ENCODE measurements at places on chromosomes 6 and 20.

- no peak for DNase-seq
Measured at GRCh38 chr20:62646851-62647520, 4.7 kb downstream of the SLCO4A1 start.

- no peak for DNase-seq
Measured at GRCh38 chr20:1165521-1165920, 19.3 kb downstream of the TMEM74B start.

GRCh38 chr6:50965495-50965894, 146.8 kb downstream of the TFAP2B start:
- no peak for DNase-seq

- DNase-seq, result no peak
Measured at GRCh38 chr6:35370124-35370741, 27.9 kb downstream of the PPARD start.

- DNase-seq, result no peak
Measured at GRCh38 chr20:44748005-44748370, 2.3 kb downstream of the KCNK15 start.

- no peak for DNase-seq
Measured at GRCh38 chr6:143570147-143570853, 58.8 kb upstream of the FUCA2 start.

DNA sequence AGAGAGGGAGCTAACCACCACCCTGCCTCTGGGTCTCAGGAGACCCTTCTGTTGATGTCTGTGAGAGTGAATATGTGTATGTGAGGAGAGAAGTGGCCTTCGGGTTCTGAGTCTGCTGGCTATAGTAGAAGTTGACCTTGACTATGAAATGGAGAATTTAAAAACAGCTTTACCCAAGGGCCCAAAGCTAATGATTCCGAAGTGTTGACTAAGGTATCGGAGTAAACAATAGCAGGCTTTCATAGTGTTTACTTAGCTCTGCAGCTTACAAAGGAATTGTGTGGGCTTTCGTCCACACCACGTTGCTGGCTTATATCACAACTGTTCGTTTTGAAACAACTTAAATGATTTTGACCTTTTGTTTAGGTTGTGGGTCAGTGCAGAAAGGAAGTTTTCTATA, 126.5 kb upstream of the JAG1 start:
- no peak for DNase-seq

GRCh38 chr6:143963158-143963919, 44.7 kb downstream of the PLAGL1 start:
- DNase-seq, result no peak

GRCh38 chr6:48426636-48427035, 315.6 kb upstream of the PTCHD4 start:
- no peak for DNase-seq

DNA sequence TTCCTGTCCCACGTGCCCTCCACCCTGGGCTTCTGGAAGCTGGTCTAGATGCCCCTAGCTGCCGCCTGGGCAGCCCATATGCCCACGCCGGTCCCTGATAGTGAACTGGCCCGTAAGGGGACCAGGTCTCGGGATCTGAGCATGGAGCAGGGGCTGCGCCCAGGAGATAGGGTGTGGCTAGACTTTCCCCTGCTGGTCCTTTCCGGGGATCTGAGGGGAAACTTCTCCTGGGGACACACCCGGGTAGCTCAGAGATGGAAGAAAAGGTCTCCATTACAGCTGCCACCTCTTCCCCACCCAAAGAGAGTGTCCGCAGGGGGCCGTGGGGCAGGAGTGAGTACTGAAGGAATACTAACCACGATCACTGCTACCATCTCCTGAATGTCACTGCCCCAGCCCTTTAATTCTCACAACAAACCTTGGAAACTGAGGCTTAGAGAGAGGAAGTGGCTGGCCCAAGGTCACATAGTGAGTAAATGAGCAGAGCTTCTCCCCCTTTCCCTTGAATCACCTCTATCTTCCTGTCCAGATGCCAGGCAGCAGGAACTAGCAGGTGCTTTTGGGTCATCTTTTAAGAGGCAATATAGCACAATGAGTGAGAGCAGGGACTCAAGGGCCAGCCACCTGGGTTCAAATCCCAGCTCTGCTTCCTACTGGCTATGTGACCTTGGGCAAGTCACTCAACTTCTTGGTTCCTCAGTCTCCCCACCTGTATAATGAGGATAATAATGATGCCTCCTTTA, 11.8 kb upstream of the CCN5 start:
- no peak for DNase-seq

GRCh38 chr6:136113736-136114173, 136.4 kb downstream of the MTFR2 start:
- DNase-seq, result peak; percentile 57

DNA sequence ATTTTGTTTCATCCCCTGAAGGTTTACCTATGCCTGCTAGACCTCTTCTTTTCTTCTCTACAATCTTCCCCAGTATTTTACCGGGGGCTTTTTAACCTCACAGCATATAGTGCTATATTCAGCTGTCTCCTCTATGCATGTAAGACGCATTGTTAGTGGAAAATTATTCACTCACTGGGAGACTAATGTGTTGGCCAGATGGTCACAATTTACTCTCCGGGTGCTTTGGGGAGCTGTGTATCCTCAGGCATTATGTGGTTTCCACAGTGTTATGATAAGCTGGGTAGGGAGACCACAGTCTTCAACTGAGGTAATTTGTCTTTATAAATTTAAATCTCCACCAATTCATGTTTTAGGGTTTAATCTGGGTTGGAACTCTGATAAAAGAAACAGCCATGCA, 553.8 kb upstream of the PTCHD4 start:
- DNase-seq, result no peak

DNA sequence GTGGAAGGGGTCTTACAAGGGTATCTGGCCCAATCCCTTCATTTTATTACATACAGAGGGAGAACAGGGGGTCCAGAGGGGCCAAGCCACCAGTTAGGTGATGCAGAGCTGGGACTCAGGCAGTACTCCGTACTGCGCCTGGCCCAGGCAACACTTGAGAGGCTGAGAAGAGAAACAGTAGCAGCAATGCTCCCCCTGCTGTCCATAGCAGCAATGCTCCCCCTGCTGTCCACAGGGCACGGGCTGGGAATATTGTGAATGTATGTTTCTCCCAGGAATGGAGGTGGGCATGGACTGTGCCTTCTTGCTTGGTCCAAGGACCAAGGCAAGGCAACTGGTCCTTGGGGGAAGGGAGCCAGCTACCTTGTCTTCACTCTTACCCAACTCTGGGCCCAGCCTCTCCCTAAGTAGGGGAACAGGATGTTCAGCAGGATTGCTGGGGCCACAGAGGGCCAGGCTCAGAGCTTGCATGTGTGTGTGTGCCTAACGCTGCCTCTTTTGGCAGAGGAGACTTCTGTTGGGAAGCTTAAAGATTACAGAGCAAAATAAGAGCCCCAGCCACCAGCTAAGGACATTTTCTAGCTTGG, 14.8 kb upstream of the FAM83C start:
- DNase-seq, result peak; percentile 74

DNA sequence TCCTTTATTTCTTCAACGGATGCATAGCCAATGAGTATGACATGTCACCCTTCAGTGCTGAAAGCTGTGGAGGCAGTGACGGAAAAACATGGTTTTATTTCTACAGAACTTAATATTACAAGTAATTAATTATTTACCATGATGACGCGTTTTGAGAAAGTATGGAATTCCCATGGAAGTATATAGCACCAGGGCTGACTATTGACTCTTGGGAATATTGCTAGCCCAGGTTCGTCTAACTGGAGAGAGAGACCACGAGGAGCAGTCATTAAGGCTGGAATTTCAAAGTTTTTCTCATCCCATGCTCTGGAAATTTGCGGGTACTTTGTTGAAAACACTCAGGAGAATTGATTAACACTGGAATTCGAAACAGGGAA, 155.2 kb upstream of the PRSS16 start:
- DNase-seq, result no peak

DNA sequence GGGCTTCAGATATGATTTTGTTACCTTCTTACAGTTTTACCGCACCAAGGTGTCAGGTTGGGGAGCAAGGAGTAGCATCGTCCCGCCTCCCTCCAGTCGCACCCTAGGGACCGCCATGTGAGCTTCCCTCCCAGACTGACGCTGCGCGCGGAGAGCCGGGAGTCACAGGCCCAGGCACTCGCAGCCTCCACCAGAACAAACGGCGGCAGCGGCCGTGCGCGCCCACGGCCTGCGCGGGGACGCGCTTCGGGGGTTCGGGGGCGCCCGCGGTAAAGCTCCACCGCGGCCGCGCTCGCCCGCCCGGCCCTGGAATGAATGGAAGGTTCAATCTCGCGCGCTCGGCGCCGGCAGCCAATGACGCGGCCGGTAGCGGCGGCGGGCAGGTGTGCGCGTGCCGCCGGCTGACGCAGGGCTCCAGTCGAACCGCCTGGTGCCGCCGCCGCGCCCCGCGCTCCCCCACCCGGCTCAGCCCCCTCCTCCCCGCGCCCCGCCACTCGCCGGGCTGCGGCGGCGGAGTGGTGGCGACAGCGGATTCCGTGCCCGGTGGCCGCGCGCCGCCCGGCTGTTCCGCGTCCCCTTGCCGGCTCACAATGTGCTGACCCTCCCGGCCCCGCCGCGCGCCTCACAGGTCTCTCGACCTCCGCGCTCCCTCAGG, 16.5 kb upstream of the LIN28B start:
- DNase-seq, result peak; percentile 81

DNA sequence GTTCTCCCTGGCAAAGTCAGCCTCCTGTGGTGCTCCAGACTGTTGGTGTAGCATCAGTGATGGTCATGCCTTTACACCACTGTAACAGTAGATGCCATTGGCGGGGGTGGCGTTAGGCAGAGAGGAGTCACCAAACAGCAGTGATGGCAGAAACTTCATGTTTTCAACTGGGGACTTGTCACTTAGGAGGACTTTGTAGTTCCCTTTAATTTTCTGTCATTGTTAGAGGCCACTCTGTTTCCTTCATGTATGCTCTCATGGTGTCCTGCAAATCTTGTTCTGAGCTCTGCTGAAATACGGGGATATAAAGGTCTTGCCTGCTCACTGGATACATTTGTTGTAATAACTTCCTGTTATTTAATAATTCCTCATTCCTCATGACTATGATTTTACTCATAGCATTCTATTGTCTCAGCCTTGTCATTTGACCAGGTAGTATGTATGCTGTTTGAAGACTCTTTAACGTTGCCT, 4.6 kb downstream of the MAP3K4 start:
- DNase-seq, result no peak

GRCh38 chr6:148364056-148364824, 21.6 kb downstream of the SASH1 start:
- no peak for DNase-seq

GRCh38 chr6:136647363-136647852, 97.2 kb upstream of the MAP7 start:
- no peak for DNase-seq

GRCh38 chr6:149513915-149514314, 29.1 kb upstream of the ZC3H12D start:
- no peak for DNase-seq

DNA sequence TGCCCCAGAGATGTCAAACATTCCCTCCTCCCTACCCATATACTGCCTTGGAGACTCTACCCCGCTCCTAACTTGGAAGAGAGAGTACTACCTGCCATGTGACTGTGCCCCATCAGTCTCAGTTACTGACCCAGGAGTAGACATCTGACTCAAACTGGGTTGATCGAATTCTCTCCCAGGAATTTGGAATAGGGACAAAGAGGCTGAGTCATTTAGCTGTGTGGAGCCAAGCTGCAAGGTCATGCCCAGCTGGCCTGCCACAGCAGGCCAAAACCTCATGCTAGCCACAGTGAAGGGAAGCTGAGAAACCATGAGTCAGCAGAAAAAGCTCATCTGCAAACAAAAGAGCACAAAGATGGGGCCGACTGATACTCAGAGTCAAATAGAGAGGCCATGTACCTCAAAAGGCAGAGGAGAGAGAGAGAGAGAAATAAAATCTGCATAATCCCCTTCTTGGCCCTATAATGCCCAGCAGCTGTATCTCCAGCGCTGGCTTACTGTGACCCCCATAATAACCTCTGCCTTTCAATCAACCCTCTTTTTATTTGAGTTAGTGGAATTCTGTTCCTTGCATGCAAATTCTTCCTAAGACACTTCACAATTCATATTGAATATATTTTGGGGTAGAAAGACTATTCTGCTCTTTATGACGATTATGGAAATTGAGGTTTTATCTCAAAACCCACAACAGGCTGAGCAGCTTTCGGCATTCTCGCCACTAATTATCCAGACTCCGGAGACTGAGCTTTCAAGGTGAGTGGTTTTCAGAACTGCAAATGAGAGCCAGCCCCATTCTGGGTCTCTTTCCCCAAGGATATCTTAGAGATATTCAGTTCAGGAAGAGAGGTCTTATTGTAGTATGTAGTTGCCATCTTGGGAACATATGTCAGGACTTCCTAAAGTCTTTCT, 21.4 kb upstream of the AKIRIN2 start:
- no peak for DNase-seq

DNA sequence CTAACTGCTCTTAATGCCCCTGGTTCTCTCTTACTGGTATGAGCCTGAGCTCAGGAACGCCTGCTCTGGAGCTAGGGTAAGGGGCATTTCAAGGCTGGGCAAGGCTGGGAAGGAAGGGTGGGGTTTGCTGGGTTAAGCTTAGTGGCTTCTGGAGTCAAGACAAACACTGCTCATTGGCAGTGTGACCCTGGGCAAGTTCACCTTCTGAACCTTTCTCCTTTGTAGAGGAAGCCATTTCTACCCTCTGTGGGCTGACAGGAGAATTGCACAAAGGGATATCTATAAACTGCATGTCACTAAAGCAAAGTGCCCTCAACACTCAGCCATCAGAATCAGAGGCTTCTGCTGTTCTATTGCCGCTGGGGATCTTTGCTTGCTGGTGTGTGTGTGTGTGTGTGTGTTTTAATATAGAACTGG, 20.3 kb upstream of the LRRN4 start:
- peak; percentile 12 for DNase-seq

Measured in endothelial cell (in vitro differentiated cells).